ENCODE measurements at places on chromosomes 5 and 9.

DNA sequence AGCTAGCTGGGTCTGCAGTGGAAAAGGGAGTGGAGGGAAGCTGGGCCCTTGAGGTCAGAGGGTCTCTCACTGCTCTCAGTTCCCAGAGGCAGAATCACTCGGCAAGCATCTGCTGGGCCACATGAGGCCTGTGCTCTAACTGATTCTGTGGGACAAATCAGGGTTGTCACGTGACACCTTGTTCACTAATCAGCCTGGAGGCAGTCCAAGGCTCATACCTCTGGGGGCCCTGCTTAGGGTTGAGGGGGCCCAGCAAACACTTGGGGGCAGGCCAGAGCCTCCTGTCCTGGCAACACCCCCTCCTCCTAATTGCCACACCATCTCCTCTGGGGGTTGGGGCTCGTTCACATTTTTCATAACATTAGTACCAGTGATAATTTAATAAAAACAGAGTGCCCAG, 9.1 kb upstream of the DPM2 start:
- DNase-seq: no peak

GRCh38 chr9:137202966-137203365, 2.4 kb upstream of the TPRN start:
- DNase-seq: no peak

GRCh38 chr5:127006744-127007143, 23.6 kb downstream of the MARCHF3 start:
- DNase-seq: no peak

DNA sequence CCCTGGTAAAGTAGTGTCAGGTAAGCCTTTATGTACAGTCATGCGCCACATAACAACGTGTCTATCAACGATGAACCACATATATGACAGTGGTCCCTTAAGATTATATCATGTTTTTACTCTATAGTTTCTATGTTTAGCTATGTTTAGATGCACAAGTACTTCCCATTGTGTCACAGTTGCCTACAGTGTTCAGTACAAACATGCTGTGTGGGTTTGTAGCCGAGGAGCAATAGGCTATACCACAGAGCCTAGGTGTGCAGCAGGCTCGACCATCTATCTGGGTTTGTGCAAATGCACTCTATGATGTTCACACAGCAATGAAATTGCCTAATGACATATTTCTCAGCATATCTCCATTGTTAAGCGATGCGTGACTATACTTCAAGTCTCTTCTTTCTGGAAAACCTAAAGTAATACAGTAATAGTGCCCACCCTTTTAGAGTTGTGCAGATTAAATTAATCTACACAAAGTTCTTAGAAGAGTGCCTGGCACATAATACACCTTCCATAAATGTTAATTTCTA, 295.9 kb downstream of the ARHGAP26 start:
- DNase-seq: no peak

DNA sequence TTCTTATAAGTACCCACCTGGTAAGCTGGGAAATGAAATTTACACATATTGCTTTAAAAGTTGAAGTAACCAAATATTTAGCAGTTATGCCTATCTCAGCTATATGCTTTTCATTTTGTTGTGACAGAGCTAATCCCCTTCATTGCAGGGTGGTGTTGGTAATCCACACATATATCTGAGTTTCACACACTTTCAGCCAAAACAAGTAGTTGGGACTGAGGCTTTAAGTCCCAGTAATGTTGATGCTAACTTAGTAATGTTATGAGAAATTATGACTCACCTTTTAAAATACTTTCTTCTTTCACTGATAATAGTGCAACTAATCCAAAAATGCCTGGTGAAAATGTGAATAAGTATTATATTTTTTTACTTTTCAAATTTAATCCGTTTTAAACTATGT, 19.2 kb upstream of the RICTOR start:
- DNase-seq: no peak

DNA sequence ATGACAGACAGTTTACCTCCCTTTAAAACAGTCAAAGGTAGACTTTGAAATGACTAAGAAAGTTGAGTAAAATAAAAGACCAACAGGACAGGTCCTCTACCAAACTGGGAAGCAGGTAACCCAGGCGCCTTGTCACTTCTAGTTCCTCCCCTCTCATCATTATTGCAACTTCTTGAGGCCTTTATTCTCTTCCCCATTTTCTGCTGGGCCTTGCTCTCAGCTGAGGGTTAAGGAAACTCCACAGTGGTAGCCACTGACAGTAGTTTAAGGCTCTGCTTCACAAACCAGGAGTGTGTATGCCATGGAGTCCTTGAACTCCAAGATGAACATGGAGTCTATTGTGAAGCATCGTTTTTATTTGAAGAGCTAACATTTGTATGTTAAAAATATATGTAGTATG, 36.9 kb upstream of the TCERG1 start:
- no peak for DNase-seq

- DNase-seq: peak; percentile 52
Measured at GRCh38 chr9:130243015-130243881, 22.3 kb upstream of the HMCN2 start.

- no peak for DNase-seq
Measured at GRCh38 chr5:143409926-143410325, 6.4 kb upstream of the NR3C1 start.

GRCh38 chr5:157217289-157218024, 36.8 kb downstream of the ITK start:
- no peak for DNase-seq

DNA sequence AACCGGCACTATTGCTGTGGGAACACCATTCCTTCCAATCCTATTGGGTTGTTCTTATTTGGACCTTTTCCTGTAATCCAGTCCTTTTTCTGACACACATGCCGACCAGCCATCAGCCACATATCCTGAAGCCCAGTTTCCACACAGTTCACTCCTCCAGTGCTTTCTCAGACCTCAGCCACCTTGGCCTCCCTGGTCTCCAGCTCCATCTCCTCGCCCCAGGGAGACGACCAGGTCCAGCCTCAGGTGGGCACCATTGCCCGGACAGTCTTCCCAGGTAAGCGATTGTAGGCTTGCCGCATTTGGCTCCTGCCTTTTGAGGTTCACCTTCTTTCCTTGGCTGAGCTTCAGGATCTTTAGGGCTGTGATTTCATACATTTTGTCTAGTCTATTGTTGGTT, 15.2 kb upstream of the TERT start:
- DNase-seq: no peak

DNA sequence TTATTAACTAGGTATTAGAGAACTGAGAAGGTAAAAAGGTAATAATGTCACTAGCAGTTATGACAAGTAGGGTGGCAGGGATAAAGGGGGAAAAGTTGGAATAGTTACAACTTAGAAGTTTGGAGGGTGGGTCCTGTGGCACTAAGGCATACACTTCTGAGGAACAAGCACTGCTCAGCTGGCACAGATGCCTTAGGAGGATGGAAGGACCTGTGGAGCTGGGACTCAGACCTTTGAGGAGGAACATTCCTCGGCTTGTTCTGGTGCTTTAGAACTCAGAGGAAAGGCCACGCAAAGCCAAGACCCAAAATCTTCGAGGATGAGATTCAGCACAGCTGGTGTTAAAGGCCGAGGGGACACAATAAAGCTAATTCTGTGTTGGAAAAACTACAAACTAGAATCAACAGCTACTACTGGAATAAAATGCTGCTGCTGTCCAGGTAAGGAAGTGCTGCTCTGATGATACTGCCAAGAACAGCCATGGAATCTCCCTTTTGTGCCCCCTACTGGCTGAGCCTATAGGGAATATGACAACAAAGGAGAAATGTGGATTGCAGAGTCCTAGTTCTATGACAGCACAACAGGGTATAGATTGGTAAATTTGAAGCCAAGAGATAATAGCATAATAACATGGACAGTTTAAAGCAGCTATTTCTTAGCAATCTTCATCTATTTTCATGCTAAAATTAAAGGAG, 126.7 kb downstream of the SLC25A46 start:
- peak; percentile 16 for DNase-seq

- no peak for DNase-seq
Measured at GRCh38 chr5:122719991-122720746, 54.7 kb upstream of the SNX2 start.

- DNase-seq: no peak
Measured at GRCh38 chr9:19375538-19375937, 4.5 kb downstream of the RPS6 start.

DNA sequence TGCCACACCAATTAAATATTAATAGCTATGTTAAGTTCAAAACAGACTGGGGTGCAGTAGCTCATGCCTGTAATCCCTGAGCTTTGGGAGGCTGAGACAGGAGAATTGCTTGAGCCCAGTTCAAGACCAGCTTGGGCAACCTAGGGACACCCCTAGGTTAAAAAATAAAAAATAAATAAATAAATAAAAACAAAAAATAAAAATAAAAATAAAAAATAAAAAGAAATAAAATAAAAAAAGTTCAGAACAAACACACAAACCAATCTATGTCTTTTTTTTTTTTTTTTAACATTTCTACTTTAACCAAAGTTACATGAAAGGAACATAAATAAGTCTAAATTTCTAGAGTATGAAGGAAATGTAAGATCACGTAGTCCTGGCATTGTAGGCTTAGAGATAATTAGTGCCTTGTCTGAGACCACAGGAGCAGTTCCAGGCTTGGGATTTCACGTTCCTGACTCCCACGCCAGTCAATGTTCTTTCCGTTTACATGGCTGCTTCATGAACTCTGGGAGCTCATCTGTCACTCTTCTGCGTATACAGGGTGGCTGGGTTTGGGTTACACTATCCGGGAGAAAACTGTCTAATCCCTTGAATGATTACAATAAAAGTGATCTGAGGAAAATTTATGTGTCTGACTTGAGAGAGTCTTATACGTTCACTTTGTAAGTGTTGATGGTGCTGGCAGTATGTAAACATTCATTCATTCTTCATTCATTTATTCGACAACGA, 85.2 kb downstream of the KIAA1958 start:
- no peak for DNase-seq

DNA sequence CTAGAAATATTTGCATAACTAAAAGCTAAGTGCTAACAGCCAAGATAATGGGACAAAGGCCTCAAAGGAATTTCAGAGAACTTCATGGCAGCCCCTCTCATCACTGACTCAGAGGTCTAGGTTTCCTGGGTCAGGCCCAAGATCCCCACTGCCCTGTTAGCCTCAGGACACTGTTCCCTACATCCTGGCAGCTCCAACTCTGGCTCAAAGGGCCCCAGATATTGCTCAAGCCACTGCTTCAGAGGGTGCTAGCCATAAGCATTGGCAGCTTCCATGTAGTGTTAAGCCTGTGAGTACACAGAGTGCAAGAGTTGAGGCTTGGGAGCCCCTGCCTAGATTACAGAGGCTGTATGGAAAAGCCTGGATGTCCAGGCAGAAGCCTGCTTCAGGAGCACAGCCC, 998.1 kb downstream of the TLE1 start:
- no peak for DNase-seq

DNA sequence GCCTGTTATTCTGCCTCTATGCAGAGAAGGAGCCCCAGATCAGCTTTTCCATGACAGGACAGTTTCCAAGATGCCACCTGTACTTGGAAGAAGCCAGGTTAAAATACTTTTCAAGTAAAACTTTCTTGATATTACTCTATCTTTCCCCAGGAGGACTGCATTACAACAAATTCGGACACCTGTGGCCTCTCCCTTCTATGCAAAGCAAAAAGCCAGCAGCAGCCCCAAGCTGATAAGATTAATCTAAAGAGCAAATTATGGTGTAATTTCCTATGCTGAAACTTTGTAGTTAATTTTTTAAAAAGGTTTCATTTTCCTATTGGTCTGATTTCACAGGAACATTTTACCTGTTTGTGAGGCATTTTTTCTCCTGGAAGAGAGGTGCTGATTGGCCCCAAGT, 301 bp upstream of the IL4 start:
- no peak for DNase-seq

DNA sequence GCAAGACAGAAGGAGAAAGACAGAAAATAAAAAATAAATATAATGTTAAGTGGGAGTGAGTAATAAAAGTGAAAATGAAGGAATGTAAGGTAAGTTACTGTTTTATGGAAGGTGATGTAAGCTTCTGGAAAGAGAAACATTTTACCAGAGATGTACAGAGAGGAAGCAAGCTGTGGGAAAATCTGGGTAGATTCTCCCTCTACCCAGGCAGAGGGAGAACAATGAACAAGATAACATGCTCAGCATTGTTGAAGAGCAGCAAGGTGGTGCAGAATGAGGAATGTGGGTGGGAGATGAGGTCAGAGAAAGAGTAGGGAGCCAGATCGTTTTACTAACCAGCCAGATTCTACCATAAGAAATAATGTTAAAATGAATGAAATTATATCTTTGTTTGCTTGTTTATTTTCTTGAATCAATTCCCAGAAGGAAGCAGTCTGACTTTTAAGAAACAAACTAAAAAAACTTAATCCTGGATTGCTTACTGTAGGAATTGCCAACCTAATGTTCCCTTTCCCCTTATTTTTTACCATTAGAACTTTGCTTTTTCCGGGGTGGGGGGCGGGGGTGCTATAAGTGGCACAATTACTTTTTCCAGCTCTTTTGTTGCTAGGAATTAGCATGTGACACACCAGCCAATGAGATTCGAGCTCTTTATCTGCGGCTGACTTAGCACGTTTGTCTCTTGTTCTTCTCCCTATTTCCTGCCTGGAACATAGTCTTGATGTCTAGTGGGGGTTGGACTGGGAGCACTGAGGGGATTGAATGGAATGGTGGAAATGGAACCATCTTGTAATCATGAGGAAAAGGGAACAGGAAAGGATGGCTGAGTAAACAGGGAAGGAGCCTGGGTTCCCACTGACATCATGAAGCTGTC, 356.7 kb downstream of the TMEM167A start:
- DNase-seq: no peak

DNA sequence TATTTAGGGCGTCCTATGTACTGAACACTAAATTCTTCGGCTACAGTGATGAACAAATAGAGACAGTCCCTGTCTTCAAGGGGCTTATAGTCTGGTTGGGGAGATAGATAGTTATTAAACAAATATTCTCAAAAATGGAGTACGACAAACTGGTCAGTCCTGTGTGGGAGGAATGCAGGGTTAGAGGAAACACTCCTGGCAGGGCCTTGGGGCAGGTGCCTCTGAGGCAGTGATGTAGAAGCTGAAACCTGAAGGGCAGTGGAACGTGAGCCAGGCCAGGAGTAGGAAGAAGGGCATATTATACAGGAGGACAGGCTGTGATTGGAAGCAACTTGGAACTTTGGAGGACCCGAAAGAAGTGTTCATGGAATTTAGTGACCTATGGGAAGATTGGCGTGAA, 133.4 kb downstream of the AOPEP start:
- DNase-seq: no peak

DNA sequence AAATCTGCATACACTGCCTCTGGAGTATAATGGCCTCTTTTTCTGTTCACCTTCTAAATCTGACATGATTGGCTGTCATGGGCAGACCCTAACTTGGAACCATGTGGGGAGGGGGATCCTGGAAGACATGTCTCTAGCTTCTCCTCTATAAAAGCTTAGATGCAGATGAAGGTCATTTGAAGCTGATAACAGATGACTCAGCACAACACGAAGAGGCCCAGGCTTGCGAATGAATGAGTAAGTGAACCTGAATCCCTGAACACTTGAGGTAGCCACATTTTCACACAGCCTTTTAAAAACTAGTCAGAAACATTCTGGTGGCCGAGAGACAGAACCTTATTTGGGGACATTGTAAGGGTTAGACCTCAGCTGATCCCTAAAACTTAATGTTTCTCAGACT, 282.6 kb downstream of the ELAVL2 start:
- DNase-seq: no peak

- DNase-seq: no peak
Measured at GRCh38 chr5:84603568-84604185, 219.0 kb upstream of the EDIL3 start.

GRCh38 chr9:75002422-75003023, 25.6 kb downstream of the CARNMT1 start:
- no peak for DNase-seq

- no peak for DNase-seq
Measured at GRCh38 chr5:119358530-119358900, 2.7 kb downstream of the TNFAIP8 start.

- DNase-seq: no peak
Measured at GRCh38 chr9:112750764-112751055, 150 bp downstream of the SNX30 start.

GRCh38 chr5:175713930-175714329, 56.1 kb downstream of the HRH2 start:
- no peak for DNase-seq
